ENCODE measurements at places on chromosomes 2 and 18.

- H3K27ac ChIP-seq = no peak overlapping the region
- H3K4me1 ChIP-seq = no peaks in the 10 kb centered on the region
- no peak overlapping the region for H3K4me3 ChIP-seq
- H3K27me3 ChIP-seq = no peaks in the 10 kb centered on the region
- DNase-seq = no peak
Measured at GRCh38 chr18:30406728-30407127, 635.8 kb downstream of the DSC3 start.

GRCh38 chr18:54880395-54881105 is 52.3 kb downstream of the RAB27B start:
- DNase-seq = no peak
- no peak overlapping the region for H3K4me3 ChIP-seq
- H3K27me3 ChIP-seq = no peaks in the 10 kb centered on the region
- no peaks in the 10 kb centered on the region for H3K36me3 ChIP-seq
- no peak overlapping the region for H3K27ac ChIP-seq

DNA sequence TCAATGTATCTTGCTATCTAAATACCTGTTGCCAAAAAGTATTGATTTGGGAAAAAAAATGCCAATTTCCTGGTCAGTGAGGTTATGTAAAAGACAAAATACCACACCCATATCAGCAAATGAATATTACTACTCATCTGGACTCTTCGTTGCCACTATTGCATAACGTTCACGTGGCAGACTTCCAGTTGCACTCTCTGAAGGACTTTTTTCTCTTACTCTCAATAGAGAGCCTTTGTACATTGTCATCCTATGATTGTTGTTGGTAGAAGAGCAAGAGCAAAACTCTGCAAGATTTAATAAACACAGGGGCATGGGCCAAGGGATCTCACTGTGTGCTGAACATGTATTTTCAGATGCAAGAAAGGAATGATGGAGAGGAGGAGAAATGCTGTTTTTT is 689.8 kb downstream of the MBD2 start:
- H3K27ac ChIP-seq = no peak overlapping the region
- no peak for DNase-seq
- no peaks in the 10 kb centered on the region for H3K36me3 ChIP-seq
- no peaks in the 10 kb centered on the region for H3K4me1 ChIP-seq

DNA sequence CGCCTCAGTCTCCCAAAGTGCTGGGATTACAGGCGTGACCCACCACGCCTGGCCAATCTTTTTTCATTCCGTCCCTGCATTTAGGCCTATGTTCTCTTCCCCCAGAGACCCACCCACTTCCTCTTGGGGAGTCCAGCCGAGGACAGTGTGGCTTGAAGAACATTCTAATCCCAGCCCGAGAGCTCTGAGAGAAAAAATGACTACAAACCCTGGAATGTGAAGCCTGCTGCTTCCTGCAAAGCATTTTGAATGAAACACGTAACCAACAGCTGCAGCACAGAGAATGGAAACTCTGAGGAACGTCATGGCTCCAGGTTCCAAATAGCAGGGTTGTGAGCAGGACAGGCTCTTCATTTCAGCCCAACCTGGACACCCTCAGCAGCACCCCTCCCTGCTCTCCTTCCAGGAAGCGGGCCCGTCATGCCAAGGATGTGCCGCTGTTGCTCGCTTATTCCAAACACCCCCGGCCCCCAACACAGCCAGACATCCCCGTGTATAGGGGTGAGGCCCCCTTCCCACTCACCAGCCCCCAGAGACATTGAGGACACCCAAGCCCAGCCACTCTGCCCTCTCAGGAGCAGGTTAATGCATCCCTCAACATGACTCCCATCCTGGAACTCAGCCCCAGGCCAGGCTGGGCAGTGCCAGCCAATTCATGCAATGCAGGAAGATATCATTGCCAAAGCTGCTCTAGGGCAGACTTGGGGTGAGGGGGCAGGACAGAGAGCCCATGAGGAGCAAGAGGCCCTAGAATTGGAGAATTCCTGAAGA is 139.8 kb downstream of the ZFP36L2 start:
- no peaks in the 10 kb centered on the region for H3K27me3 ChIP-seq
- no peaks in the 10 kb centered on the region for H3K36me3 ChIP-seq
- DNase-seq = peak; percentile 80
- H3K4me3 ChIP-seq = no peak overlapping the region

GRCh38 chr18:56021136-56021808 is 433.3 kb upstream of the TCF4 start:
- H3K27ac ChIP-seq = no peak overlapping the region
- H3K36me3 ChIP-seq = no peaks in the 10 kb centered on the region
- no peaks in the 10 kb centered on the region for H3K4me1 ChIP-seq

GRCh38 chr2:55518841-55519165 is 715 bp upstream of the CFAP36 start:
- H3K36me3 ChIP-seq = no peaks in the 10 kb centered on the region
- DNase-seq = no peak
- H3K4me3 ChIP-seq = peak overlapping the region; percentile 52
- peak overlapping the region; percentile 88 for H3K27ac ChIP-seq
- no peaks in the 10 kb centered on the region for H3K4me1 ChIP-seq

DNA sequence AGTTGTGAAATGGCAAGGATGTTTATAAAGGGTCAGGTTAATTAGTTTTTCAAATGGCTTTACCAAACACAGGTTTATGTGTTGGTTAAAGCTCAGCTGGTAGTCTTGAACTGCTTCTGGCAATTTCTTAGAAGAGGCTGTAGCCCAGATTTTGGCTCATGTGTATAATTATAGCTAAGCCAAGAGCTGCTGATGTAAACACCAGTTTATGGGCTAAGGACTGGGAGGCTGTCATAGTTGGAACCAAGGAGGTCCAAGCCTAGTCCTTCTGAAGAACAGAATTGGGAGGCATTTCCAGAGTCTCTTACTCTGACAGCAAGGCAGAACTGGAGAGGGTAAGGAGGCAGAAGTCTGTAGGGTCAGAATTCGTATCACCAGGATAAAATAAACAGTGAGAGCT is 25.4 kb downstream of the UBE2E3 start:
- H3K36me3 ChIP-seq = no peaks in the 10 kb centered on the region
- H3K27me3 ChIP-seq = no peaks in the 10 kb centered on the region
- H3K27ac ChIP-seq = no peak overlapping the region
- H3K4me3 ChIP-seq = no peak overlapping the region
- no peaks in the 10 kb centered on the region for H3K4me1 ChIP-seq

- DNase-seq = no peak
- no peaks in the 10 kb centered on the region for H3K27me3 ChIP-seq
- no peaks in the 10 kb centered on the region for H3K36me3 ChIP-seq
- H3K4me1 ChIP-seq = no peaks in the 10 kb centered on the region
- H3K27ac ChIP-seq = no peak overlapping the region
Measured at GRCh38 chr2:85367180-85367579, 12.6 kb downstream of the ELMOD3 start.

DNA sequence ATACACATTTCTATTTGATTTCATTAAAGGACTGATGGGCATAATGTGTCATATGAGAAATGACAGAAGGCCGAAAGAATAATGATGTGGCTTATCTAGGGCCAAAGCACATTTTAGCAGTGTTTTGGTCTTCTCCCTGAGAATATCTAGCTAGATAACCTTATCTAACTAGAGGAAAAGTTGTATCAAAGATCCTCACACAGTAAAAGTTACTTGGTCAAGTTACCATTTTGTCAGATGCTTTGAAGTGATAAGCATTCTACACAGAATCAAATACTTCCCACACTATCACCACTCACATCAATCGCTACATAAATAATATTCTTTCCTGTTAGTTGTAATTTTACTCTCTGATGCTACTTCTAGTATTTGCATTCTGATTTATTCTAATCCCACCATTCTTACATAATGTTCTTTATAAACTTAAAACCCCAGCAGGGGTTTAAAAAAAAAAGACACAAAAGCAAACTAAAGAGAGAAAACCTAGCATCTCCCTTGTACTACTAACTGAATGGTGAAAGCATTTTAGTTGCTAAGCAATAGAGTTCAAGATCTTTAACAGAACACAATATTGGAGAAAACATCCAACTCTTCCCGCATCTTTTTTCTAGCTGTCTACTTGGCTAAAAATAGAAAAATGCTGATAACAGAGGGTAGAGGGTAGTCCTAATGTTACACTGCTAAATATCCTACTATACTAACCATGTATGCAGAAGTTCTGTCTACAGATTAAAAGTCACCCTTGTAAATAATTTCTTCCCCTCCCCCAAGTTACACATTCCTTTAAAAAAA is 8.0 kb downstream of the XPO1 start:
- no peak overlapping the region for H3K4me3 ChIP-seq
- H3K36me3 ChIP-seq = no peaks in the 10 kb centered on the region
- no peaks in the 10 kb centered on the region for H3K4me1 ChIP-seq
- no peak for DNase-seq
- H3K27ac ChIP-seq = no peak overlapping the region

- no peaks in the 10 kb centered on the region for H3K4me1 ChIP-seq
- no peaks in the 10 kb centered on the region for H3K36me3 ChIP-seq
Measured at GRCh38 chr2:3238951-3239841, 138.4 kb downstream of the EIPR1 start.

DNA sequence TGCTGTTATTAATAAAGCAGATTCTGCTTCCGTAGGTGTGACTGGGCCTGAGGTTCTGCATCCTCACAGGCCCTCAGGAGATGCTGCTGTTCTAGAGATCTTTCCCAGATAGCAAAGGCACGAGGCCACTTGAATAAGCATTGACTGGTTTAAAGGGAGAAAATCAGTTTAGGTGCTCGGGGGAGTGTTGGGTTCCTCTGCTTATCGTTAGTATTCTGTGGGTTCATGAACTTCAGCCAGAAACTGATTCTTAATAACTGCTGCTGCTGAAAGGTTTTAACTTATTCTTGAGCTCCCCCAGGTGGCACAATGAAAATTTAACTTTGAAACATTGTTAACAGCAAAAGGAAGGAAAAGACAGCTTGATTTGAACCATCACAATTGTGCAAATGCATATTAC is 56.9 kb downstream of the ITGA6 start:
- no peak overlapping the region for H3K27ac ChIP-seq
- no peaks in the 10 kb centered on the region for H3K36me3 ChIP-seq
- H3K4me3 ChIP-seq = no peak overlapping the region
- no peaks in the 10 kb centered on the region for H3K27me3 ChIP-seq

- no peaks in the 10 kb centered on the region for H3K4me1 ChIP-seq
- DNase-seq = peak; percentile 43
- H3K27me3 ChIP-seq = no peaks in the 10 kb centered on the region
- H3K4me3 ChIP-seq = no peak overlapping the region
- H3K36me3 ChIP-seq = no peaks in the 10 kb centered on the region
Measured at GRCh38 chr18:11994336-11994702, 13.0 kb downstream of the IMPA2 start.

GRCh38 chr2:200056105-200056504 is 100.7 kb downstream of the MAIP1 start:
- DNase-seq = no peak
- H3K27me3 ChIP-seq = no peaks in the 10 kb centered on the region
- no peak overlapping the region for H3K4me3 ChIP-seq
- H3K36me3 ChIP-seq = no peaks in the 10 kb centered on the region
- no peaks in the 10 kb centered on the region for H3K4me1 ChIP-seq

GRCh38 chr2:239262484-239263230 is 138.2 kb downstream of the HDAC4 start:
- no peak overlapping the region for H3K4me3 ChIP-seq
- peaks cover 3% of the 10 kb centered on the region for H3K4me1 ChIP-seq
- peak overlapping the region; percentile 9 for H3K27ac ChIP-seq
- DNase-seq = no peak
- H3K36me3 ChIP-seq = no peaks in the 10 kb centered on the region
- H3K27me3 ChIP-seq = no peaks in the 10 kb centered on the region

GRCh38 chr18:38362286-38362792 is 796.7 kb upstream of the CELF4 start:
- no peak for DNase-seq
- H3K4me1 ChIP-seq = no peaks in the 10 kb centered on the region
- H3K4me3 ChIP-seq = no peak overlapping the region
- H3K27me3 ChIP-seq = no peaks in the 10 kb centered on the region
- H3K27ac ChIP-seq = no peak overlapping the region
- no peaks in the 10 kb centered on the region for H3K36me3 ChIP-seq

GRCh38 chr2:27815860-27816438 is 44.4 kb downstream of the MRPL33 start:
- no peak overlapping the region for H3K27ac ChIP-seq
- H3K4me1 ChIP-seq = no peaks in the 10 kb centered on the region
- no peaks in the 10 kb centered on the region for H3K27me3 ChIP-seq
- DNase-seq = no peak
- H3K36me3 ChIP-seq = no peaks in the 10 kb centered on the region

GRCh38 chr2:211174021-211174420 is 617.6 kb downstream of the CPS1 start:
- H3K4me1 ChIP-seq = no peaks in the 10 kb centered on the region
- no peak overlapping the region for H3K27ac ChIP-seq
- H3K36me3 ChIP-seq = no peaks in the 10 kb centered on the region
- H3K4me3 ChIP-seq = no peak overlapping the region
- H3K27me3 ChIP-seq = no peaks in the 10 kb centered on the region

- no peak for DNase-seq
- H3K4me1 ChIP-seq = peaks cover 11% of the 10 kb centered on the region
- peak overlapping the region; percentile 87 for H3K27ac ChIP-seq
- no peak overlapping the region for H3K4me3 ChIP-seq
Measured at GRCh38 chr2:85615413-85615728, 615 bp upstream of the USP39 start.

- H3K27me3 ChIP-seq = no peaks in the 10 kb centered on the region
- H3K4me3 ChIP-seq = no peak overlapping the region
- no peaks in the 10 kb centered on the region for H3K4me1 ChIP-seq
- no peaks in the 10 kb centered on the region for H3K36me3 ChIP-seq
- H3K27ac ChIP-seq = no peak overlapping the region
Measured at GRCh38 chr2:3490191-3491170, 28.9 kb downstream of the ADI1 start.

DNA sequence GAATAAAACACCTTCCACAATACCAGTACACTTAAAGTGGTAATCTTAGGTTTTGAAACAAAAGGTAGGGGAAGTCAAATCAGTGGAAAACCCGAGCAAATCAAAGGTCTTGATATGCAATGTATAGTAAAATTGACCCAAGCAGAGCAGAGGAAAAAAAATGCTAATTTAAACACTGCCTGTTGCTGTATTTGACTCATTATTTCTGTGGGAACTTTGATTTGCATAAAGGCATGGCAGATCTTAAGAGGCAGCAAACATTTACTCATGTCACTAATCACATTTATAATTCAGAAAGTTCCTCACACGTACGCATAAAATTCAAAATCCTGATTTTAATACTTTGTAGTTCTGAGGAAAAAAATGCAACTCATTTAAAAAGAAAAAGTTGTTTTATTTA is 64.4 kb downstream of the IKZF2 start:
- H3K4me3 ChIP-seq = no peak overlapping the region
- H3K27me3 ChIP-seq = no peaks in the 10 kb centered on the region
- no peak for DNase-seq

DNA sequence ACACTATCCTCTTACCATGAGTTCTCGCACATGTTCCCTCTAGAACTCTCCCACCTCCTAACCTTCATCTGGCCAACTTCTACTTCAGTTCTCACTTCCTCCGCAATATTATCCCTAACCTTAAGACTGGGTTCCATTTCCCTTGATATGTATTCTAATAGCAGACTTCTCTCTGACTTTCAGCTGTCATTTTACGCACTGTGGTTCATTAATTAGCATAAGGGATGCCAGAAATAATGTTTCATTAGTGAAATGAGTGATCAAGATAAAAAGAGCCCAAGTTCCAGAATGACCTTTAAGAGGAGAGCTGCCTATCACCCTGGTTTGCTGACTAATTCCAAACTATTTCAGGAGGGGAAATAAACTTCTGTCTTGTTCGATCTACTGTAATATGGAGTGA is 108.6 kb upstream of the CCDC150 start:
- no peak for DNase-seq
- no peaks in the 10 kb centered on the region for H3K4me1 ChIP-seq
- no peaks in the 10 kb centered on the region for H3K36me3 ChIP-seq
- H3K4me3 ChIP-seq = no peak overlapping the region
- no peak overlapping the region for H3K27ac ChIP-seq

Measured in uterus (tissue), 4 donors.